Left lung (tissue), 14 donors: ENCODE measurements at places on chromosomes 2 and 18. TPM values are rescaled to one million over a fixed set of nuclear protein-coding genes. Genes with fewer than 3 reads are reported as not detected.

Gene HOXD10
- polyA plus RNA-seq: 0.48 TPM

Gene OSBPL6
- 2.9 TPM for polyA plus RNA-seq

Gene CDK15
- polyA plus RNA-seq: 0.43 TPM

Gene TMEM214
- polyA plus RNA-seq: 66.9 TPM

Gene UGT1A10
- polyA plus RNA-seq: not detected

Gene WNT6
- not detected for polyA plus RNA-seq

Gene TUBB8B
- 0.36 TPM for polyA plus RNA-seq

Gene INHA
- polyA plus RNA-seq: 1.1 TPM

Gene PRKCE
- 14.6 TPM for polyA plus RNA-seq

Gene ALPP
- polyA plus RNA-seq: not detected

Gene VWA3B
- polyA plus RNA-seq: 1.7 TPM

Gene RSAD2
- 4.4 TPM for polyA plus RNA-seq

Gene KATNAL2
- polyA plus RNA-seq: 8.8 TPM

Gene CD207
- polyA plus RNA-seq: not detected

Gene PROM2
- polyA plus RNA-seq: 15.9 TPM

Gene PCARE
- polyA plus RNA-seq: 0.27 TPM

Gene CPO
- 0.54 TPM for polyA plus RNA-seq

Gene CABYR
- 6.7 TPM for polyA plus RNA-seq

Gene TBR1
- 0.08 TPM for polyA plus RNA-seq

Gene FIGN
- polyA plus RNA-seq: 8.2 TPM

Gene MAP3K19
- polyA plus RNA-seq: 4.8 TPM

Gene HOXD9
- 1.7 TPM for polyA plus RNA-seq

Gene EMX1
- 0.24 TPM for polyA plus RNA-seq

Gene GBX2
- polyA plus RNA-seq: not detected
